ENCODE measurements at places on chromosomes 3 and 15.

- DNase-seq = no peak
Observed at GRCh38 chr3:138898301-138898700, 48.6 kb downstream of the FOXL2 start.

DNA sequence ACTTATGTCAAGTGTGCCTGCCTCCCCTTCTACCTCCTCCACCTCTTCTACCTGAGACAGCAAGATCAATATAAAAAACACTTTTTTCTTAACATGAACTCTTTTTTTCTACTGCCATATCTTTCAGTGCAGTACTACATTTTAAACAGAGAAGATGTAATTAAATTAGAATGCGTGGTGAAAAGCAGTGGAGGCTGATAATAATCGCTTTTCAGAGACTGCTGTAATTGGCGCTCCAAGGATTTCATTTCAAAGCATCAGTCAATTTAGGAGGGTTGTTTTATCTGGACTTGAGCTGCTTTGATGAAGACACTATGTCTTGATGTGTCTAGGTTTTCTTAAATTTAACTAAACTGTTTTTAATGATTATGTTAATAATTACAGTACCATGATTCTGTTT, 85.3 kb upstream of the CRBN start:
- no peak for DNase-seq

- no peak for DNase-seq
Observed at GRCh38 chr3:56123487-56123886, 344.8 kb downstream of the ERC2 start.

DNA sequence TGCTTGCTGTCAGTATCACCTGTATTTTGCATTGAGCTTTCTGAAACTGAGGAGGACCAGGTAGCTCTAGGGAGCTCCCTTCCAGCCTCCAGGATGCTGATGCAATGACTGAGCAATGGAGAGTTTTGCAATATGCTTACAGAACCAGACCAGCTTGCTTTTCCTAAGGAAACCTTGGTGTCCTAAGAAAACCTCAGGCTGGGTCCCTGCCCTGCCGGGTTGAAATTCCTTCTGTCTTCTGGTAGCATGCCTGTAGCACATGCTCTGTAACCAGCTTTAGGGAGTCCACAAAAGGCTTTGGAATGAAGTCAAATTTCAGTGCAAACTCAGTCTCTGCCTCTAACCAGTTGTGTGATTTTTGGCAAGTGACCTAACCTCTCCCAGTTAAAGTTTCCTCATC, 65.8 kb upstream of the GSK3B start:
- no peak for DNase-seq

- DNase-seq = no peak
Observed at GRCh38 chr3:126212620-126213378, 32.4 kb upstream of the ALDH1L1 start.

GRCh38 chr15:78808550-78808949, 2.7 kb downstream of the ADAMTS7 start:
- DNase-seq = no peak

DNA sequence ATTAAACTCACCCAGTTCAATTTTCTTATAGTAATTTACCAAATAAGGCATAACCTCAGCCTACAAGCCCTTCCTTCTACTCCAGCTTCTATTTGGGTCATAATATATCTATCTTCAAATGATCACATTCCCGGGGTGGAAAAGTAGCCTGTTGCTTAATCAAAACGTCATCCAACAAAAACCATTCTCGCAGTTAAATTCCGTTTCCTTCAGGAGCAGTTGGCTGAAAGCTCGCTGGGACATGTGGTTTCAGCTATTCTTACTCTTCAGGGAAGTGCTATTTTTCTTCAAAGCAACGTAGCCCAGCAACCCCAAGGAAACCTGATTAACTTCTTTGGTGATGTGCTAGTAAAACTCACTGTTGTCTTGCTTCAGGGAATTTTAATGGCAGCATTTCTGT, 59.6 kb downstream of the MAGI1 start:
- no peak for DNase-seq

DNA sequence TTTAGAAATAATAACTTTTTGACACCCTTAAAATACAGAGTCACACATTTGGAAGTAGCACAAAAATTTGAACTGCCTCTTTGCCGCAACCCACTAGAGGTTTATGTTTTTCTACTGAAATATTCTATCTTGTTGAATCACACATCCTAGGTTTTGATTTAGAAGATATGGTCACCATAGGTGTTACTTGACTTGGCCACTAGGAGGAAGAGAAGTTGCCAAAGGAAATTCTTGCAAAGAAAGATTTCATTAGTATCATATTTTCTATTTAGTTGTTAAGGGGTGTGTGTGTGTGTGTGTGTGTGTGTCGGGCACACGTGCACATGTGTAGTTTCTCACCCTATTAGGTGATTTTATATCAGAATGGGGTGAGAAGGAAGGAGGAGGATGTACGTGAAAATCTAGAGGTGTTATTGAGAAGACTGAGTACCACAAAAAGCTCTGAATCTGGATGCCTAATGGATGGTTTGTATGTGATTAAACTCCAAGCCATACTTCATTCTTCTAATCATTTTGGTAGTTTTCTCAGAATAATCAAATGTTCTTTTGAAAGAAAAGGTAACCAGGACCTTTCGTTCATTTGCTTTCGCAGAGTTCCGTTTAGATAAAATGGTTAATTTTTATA, 31.5 kb downstream of the ZFAND6 start:
- DNase-seq = no peak

Measured in GM12892 (cell line).